Osteocyte (in vitro differentiated cells): ENCODE measurements at places on chromosomes 6 and 20. TPM values are rescaled to one million over a fixed set of nuclear protein-coding genes. Genes with fewer than 3 reads are reported as not detected.

DNA sequence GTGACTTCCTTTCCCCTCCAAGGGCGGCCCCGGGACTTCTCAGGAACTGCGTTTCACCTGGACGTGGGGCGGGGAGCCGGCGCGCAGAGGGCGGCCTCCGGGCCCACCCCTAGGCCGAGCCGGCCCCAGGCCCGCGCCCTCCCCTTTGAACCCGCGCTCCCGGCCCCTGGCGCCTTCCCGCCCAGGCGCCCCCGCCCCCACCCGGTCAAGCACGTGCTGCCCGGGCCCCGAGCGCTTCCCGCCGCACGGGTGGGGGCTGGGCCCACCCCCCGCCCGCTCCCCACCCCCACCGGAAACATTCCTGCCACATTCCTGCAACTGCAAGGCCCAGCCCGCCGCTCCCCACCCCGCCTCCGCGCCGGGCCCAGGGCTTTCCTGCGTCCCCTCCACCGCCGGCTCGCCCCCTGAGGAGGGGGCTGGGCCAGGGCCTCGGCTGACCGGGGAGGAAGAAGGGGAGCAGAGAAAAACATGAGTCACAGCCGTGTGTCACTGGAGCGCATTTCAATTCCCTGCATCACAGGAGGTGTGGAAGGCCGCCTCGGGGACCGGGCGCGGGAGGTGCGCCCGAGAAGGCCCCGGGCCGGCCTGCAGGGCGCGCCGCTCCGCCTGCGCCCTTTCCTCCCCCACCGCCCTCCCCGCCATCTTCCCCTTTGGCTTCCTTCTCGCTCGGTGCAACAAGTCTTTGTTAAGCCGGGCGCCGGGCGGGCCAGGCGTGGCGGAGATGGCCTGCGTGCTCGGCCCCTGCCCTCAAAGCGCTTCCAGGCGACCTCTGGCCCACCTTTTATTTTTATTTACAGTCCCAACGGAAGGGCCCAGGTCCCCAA is 1.2 kb upstream of the HMGA1 start:
- no peak for DNase-seq

DNA sequence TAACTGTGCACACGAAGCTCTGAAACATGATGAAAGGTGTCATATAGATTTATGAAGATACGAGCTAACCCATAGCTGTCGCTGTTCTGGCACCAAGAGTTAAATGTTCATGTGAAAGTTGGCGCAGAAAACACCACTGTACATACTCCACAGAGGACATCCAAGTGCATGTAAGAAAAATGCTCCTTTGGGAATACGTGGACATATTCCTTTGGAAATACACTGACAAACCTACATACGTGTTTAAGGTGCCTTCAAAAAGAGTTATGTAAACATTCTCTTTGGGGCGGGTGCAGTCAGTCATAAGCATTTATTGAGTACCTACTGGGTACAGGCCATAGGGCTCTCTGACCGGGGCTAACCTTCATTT is 723 bp upstream of the ARID1B start:
- DNase-seq = no peak

- no peak for DNase-seq
Observed at GRCh38 chr6:142722012-142722411, 223.0 kb downstream of the HIVEP2 start.

The LTV1 gene
- total RNA-seq = 20.3 and 22.1 TPM in 2 replicates

DNA sequence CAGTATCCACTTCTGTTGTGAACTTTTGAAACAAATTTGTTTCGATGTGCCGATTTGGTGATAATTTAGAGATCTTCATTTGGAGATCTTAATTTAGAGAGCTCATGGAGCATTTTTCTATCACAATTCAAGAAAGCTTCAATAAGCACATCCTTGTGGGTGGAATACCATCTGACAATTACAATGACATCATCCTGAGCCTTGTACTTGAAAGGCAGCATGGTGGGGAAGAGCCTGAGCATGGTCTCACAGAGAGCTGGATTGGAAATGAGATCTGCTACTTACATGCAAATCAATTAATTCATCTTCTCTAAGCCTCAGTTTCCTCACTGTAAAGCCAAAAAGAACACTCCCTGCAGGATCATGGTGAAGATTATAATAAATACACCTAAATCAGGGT is 75.9 kb downstream of the FRK start:
- no peak for DNase-seq
